ENCODE measurements at places on chromosomes 5 and 9.

DNA sequence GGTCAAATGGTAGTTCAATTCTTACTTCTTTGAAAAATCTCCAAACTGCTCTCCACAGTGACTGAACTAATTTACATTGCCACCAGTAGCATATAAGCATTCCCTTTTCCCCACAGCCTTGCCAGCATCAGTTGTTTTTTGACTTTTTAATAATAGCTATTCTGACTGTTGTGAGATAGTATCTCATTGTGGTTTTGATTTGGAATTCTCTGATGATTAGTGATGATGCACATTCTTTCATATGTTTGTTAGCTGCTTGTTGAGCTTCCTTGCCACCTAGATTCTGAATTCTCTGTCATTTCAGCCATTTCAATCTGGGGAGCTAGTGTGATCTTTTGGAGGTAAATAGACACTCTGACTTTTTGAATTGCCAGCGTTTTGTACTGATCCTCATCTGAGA, 24.0 kb downstream of the CDK20 start:
- DNase-seq: no peak

DNA sequence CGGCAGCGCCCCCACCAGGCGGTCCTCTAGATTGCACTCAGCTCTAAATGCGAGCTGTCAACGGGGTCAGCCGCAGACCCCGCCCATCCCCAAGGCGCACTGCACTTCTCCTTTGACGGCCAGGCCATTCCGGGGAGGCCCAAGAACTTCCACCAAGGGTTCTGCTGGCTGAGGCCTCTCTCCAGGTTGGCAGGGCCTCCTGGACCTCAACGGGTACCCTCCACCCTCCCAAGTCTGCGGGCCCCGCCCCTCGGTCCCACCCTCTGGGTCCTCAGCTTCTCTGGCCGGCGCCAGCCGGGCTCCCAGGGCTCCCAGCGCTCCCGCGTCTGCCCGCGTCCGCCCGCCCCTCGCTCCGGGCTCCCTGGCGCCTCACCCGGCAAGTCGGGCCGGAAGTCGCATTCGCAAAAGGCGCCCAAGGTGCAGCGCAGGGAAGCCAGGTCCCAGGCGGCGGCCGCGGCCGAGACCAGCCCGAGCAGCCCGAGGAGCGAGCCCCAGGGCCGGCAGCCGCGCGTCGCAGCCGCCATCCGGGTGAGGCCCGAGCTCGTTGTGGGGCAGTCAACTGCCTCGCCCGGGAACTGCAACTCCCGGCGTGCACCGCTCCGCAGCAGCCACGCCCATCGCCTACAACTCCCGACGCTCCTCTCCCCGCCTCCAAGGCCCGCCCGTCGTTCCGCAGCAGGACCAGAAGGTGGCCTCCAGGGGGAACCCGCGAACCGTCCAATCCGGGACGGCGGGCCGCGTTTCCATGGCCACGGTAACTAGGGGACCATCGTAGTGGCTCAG, at the start of gene TOR2A:
Gene TOR2A, minus strand, starts transcription at position 548 of the 783 bp plus-strand sequence. Its CDS starts 24 bp downstream, at position 524.
- peak; percentile 99 for DNase-seq

DNA sequence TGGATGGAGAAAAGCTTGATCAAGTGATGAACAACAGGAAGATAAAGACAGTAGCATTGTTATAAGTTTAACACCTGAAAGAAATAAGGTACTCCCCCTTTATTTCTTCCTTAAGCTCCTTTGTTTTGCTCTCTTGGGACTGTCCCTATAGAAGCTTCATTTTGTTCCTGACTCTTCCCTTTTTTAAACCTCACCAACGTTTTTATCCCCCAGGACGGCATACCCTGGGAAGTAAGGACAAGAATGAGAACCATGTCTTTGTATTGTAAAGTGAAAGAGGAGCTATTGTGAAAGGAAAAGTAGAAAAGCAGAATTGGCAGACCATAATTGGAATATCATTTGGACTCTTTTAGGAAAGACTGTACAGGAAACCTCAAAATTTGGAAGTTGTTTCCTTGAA, 1368.6 kb upstream of the C9orf72 start:
- DNase-seq: no peak

- DNase-seq: no peak
Observed at GRCh38 chr9:126862104-126862761, 1.8 kb downstream of the ZBTB34 start.

DNA sequence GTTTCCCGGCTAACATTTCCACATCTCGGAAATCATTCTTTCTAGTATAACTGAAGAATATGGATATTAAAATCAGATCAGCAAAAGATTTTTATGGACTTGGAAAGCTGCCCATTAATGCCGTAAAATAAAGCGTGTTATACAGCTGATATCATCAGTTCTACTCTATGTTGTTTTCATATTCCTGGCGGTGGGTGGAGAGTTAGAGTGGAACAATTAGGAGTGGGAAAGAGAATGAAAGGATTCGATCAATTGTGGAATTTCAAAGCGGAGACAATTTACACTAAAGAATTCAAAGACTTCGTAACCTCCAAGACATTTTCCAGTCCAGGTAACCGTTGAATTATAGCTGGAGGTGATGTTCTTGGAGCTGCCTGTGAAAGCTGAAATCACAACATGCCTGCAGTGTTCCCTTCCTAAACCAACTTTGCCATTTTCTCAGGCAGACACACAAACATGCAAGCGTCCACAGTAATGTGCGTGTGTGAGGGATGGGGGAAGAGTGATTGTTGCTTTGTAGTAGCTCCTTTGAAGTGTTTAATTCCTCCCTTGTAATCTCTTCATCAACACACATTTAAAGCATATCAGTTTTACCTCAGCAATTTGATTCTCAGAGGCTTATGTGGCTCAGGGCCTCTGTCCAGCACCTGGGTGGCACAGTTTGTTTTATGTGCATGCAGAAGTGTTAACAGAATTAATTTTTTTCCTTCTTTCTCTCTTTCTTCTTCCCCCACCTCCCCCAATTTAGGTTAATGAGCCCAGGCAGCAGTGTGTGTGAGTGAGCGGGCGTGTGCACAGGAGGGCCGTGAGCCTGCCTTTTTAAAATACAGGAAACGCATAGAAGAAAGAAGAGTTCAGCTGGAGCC, 544.1 kb downstream of the RAB3C start:
- DNase-seq: no peak

DNA sequence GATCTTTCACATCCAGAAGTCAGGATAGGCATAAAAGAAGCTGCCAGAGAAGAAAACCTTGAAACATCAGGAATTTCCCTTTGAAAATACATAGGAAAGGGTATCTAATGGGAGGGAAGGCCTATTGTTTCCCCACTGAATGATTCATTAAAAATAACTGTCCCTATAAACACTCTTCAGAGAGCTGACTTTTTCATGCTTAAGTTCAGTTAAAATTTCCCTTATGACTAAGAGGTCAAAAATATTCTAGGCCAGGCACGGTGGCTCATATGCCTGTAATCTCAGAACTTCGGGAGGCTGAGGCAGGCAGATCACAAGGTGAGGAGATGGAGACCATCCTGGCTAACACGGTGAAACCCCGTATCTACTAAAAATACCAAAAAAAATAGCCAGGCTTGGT, 499.5 kb downstream of the ENC1 start:
- DNase-seq: no peak

DNA sequence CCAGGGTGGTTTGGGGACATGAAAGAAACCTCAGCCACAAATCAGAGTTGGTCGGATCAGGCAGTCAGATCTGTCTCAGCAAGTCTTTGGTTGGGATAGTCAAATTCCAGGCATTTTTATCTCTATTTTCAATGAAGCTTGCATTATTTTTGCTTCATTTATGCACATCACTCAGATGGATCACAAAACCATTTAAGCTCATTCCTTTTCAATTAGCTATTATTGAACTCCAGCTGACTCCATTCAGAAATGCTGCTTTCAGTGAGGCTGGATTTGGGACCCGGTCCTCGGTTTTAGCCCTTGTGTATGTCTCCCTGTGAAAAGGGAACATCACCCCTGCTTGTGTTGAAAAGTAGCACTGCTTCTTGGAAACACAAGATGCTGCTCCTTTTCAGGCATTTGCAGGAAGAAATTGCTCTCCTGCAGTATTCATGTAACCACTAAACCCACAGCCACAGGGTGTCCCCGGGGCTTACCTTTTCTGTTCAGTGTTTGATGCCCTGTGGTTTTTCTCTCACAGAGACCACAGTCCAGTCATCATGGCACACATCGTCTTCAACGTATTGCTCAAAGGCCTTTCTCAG, 232.9 kb downstream of the NFIB start:
- no peak for DNase-seq

GRCh38 chr5:74364507-74364906, 276.0 kb downstream of the ENC1 start:
- DNase-seq: no peak

DNA sequence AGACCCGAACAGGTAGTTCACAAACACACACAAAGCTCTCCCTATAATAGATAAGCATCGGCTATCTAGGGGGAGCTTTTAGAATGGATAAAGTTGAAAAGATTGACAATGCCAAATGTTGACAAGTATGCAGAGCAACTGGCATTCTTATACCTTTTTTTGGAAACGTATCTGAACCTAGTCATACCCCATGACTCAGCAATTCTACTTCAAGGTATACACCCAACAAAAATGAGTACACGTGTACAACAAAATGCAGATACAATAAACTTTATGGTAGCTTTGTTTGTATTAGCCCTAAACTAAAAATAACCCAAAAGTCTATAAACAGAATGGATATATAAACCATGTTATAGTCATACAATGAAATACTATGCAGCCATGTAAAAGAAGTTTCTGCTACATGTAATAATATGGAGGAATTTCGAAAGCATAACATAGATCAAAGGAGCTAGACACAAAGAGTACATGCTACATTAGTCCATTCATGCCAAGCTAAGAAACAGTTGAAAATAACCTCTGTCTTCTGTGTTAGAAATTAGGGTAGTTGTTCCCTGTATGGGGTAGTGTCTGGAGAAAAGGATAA, 718.5 kb upstream of the ZNF608 start:
- no peak for DNase-seq

GRCh38 chr5:113804943-113805342, 291.4 kb downstream of the YTHDC2 start:
- no peak for DNase-seq

DNA sequence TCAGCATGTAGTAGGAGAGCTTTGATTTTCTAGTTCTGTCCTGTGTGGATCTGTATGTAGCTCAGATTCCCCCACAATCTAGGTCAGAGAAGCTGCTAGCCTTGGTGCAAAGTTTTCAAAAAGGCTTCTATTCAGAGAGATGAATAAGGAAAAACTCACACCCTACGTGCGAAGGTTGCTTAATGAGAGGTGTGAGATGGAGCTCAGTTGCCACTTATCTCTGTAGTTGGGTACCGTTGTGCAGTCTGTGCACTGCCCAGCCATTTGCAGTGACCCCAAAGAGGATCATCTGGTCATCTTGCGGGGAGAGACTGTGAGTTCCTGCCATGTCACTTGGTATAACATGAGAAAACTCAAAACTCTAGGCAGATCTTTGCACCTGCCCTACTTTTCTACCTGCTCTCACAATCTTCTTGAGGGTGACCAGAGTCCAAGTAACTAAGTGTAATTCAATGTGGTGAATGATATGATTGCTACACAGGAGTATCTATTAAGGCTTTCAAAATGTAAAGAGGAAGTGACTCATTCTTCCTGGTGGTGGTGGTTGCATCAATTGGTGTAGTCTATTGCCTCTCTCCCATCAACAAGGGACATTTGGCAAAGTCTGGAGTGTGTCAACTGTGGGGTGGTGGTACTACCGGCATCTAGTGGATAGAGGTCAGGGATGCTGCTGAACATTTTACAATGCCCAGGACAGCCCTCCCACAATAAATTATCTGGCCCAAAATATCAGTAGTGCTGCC, 65.2 kb downstream of the TMC1 start:
- DNase-seq: no peak

DNA sequence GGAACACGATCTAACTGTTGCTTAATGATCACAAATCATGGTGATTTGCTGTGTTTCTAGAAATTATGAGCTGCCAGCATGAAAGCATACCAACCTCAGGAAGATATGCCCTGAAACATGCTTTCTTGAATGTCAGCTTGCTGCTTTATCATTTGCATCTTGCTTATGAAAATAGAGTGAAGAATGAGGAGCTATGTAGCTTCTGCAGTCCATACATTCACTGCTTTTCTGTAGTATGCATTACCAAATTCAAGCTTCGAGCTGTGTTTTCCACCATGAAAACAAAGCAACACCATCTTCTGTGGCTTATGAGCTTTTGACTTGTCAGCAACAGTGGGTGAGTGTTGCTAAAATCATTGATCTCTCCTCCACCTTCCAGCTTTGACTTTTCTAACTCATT, 16.5 kb downstream of the F2RL2 start:
- no peak for DNase-seq

- DNase-seq: no peak
Observed at GRCh38 chr5:17180330-17180843, 37.0 kb upstream of the BASP1 start.

Measured in T-helper 2 cell (primary cell).